Vagina (tissue), 2 donors: ENCODE measurements at places on chromosomes 1 and 21. TPM values are rescaled to one million over a fixed set of nuclear protein-coding genes. Genes with fewer than 3 reads are reported as not detected.

GRCh38 chr1:149848340-149849110 is 50.8 kb upstream of the BOLA1 start:
- no peaks in the 10 kb centered on the region for H3K36me3 ChIP-seq
- H3K27ac ChIP-seq: no peak overlapping the region
- no peak for DNase-seq
- no peak overlapping the region for H3K4me3 ChIP-seq

GRCh38 chr1:40927781-40928180 is 51.7 kb upstream of the CTPS1 start:
- no peaks in the 10 kb centered on the region for H3K27me3 ChIP-seq
- H3K4me3 ChIP-seq: no peak overlapping the region
- H3K4me1 ChIP-seq: no peaks in the 10 kb centered on the region
- no peak for DNase-seq
- H3K36me3 ChIP-seq: no peaks in the 10 kb centered on the region
- no peak overlapping the region for H3K27ac ChIP-seq

DNA sequence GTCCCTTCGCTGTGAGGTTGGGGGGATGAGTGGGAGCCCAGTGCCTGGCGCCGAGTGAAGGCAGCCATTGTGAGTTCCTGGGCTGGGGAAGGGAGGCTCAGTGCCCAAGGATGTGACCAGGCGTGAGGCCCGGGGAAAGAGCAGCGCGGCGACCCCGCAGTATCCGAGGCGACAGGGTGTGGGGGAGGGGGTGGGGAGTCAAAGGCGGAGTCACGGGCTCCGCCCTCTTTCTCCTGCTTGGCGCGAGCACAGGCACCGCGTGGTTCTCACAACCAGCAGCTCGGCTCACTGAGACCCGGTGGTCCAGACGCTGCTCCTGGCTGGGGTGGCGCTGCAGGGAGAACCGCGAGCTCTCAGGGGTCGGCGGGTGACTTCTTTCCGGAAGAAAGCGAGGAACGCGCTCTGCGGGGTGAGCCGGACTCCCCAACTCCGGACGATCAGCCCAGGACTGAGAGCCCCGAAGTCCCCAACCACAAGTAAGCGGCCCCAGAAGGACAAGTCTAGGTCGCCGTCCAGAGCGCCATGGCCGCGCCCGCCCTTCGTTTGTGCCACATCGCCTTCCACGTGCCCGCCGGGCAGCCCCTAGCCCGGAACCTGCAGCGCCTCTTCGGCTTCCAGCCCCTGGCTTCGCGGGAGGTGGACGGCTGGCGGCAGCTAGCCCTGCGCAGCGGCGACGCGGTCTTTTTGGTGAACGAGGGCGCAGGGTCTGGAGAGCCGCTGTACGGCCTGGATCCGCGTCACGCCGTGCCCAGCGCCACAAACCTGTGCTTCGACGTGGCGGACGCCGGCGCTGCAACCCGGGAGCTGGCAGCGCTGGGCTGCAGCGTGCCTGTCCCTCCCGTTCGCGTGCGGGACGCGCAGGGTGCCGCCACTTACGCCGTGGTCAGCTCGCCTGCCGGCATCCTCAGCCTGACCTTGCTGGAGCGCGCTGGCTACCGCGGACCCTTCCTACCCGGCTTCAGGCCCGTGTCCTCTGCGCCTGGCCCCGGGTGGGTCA is at the start of gene HPDL:
Gene HPDL (plus strand): TSS at position 269 of the 997 bp plus-strand sequence. CDS start 254 bp downstream, at position 523.
- no peaks in the 10 kb centered on the region for H3K27me3 ChIP-seq
- no peaks in the 10 kb centered on the region for H3K36me3 ChIP-seq
- H3K27ac ChIP-seq: peak within 1 kb of the TSS; percentile 39
- no peak for DNase-seq

DNA sequence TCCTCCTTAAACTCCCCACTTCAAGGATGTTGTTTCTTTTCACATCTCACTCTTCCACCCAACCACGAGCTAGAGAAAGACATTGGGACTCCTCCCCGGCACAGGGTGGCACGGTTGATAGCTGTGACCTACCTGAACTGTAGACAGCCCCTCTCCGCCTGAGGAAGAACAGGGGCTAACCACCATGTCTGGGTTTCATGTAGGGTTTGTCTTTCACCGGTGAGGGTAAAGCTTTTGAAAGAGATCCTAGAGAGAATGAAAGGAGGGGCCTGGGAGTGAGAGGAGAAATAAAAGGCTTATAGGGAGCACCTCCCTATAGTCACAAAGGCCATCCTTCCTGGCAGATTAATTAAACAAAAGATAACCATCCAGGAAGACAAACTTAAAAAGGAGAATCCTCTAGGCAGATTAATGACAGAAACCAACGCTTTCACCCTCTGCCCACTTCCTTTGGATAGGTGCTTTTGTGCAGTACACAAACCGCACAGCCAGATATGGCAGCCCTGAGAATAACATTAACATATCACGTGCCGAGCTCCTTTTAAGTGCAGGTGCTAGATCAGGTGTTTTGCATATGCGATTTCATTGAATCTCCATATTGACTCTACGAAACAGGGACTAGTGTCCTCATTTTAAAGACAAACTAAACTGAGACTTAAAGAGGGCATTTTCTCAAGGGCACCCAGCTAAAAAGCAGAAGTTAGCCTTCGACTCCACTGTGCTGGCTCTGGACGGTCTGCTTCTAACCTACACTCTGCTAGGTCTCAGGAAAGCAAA is 178.1 kb upstream of the RUNX1 start:
- H3K4me1 ChIP-seq: no peaks in the 10 kb centered on the region
- no peak overlapping the region for H3K27ac ChIP-seq
- H3K4me3 ChIP-seq: no peak overlapping the region
- H3K36me3 ChIP-seq: no peaks in the 10 kb centered on the region
- no peaks in the 10 kb centered on the region for H3K27me3 ChIP-seq

GRCh38 chr1:169957884-169958283 is 64.2 kb upstream of the SCYL3 start:
- H3K36me3 ChIP-seq: peaks cover 6% of the 10 kb centered on the region
- H3K27ac ChIP-seq: no peak overlapping the region
- no peak overlapping the region for H3K4me3 ChIP-seq
- no peaks in the 10 kb centered on the region for H3K4me1 ChIP-seq
- H3K27me3 ChIP-seq: no peaks in the 10 kb centered on the region

DNA sequence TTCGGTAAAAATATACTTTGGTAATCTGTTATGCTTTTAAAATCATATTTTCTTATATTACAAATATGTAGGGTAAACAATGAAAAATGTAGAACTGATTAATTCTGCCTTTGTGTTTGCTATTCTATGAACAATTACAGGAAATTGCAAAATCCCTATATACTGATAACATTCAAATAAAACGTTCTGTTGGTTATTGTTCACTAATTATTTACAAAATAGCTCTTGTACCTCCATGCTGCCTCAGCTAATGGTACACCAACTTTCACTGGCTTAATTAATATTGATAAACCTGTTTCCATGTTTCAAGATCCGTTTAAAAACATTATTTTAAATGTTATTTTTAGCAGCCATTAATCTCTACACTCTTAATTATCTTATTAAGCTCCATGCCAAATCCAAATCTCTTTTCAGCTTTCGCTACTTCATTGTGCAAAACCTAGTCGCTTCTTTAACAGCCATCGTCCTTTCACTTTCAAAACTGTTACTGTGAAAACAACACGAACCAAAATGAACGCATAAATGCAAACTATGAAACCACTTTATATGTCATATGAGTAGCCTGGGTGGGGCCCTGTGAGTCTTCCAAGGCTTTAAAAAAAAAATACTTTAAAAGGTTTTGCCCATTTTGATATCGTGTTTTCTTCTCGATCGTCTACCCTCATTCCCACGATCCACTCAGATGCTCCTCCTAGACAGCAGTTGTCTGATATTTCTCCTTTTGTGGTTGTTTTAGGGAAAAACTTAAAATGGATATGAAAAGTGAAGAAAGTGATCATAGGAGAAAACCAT is 807.1 kb downstream of the USP25 start:
- peak overlapping the region; percentile 88 for H3K27ac ChIP-seq
- H3K36me3 ChIP-seq: no peaks in the 10 kb centered on the region
- no peak for DNase-seq
- H3K27me3 ChIP-seq: no peaks in the 10 kb centered on the region

GRCh38 chr1:156388174-156389137 is 19.4 kb downstream of the RHBG start:
- H3K4me1 ChIP-seq: no peaks in the 10 kb centered on the region
- no peaks in the 10 kb centered on the region for H3K27me3 ChIP-seq
- H3K27ac ChIP-seq: no peak overlapping the region
- H3K36me3 ChIP-seq: no peaks in the 10 kb centered on the region
- peak overlapping the region; percentile 28 for H3K4me3 ChIP-seq

DNA sequence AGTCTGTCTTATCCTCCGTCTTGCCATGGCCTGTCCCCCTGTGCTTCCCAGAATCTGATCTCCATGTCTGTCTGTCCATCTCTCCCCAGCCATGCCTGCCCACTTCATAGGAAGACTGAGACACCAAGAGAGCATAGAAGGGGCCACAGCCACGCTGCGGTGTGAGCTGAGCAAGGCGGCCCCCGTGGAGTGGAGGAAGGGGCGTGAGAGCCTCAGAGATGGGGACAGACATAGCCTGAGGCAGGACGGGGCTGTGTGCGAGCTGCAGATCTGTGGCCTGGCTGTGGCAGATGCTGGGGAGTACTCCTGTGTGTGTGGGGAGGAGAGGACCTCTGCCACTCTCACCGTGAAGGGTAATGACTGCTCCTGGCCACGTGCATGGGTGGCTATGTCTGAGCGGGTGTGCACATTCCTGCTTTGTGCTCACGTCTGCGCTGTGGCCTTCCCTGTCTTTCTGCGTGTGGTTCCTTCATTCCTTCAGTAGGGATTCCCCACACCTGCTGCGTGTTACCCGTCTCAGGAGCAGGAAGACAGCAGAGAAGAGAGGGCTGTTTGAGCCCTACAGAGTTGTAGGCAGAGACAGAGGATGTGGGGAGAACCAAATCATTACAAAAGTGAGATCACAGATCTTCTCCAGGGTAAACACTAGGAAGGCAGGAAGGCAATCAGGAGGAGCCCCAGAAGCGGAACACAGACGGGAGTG is 80.8 kb downstream of the OBSCN start:
- H3K36me3 ChIP-seq: peaks cover under 1% of the 10 kb centered on the region
- H3K4me1 ChIP-seq: no peaks in the 10 kb centered on the region
- no peaks in the 10 kb centered on the region for H3K27me3 ChIP-seq
- no peak for DNase-seq
- H3K27ac ChIP-seq: no peak overlapping the region

DNA sequence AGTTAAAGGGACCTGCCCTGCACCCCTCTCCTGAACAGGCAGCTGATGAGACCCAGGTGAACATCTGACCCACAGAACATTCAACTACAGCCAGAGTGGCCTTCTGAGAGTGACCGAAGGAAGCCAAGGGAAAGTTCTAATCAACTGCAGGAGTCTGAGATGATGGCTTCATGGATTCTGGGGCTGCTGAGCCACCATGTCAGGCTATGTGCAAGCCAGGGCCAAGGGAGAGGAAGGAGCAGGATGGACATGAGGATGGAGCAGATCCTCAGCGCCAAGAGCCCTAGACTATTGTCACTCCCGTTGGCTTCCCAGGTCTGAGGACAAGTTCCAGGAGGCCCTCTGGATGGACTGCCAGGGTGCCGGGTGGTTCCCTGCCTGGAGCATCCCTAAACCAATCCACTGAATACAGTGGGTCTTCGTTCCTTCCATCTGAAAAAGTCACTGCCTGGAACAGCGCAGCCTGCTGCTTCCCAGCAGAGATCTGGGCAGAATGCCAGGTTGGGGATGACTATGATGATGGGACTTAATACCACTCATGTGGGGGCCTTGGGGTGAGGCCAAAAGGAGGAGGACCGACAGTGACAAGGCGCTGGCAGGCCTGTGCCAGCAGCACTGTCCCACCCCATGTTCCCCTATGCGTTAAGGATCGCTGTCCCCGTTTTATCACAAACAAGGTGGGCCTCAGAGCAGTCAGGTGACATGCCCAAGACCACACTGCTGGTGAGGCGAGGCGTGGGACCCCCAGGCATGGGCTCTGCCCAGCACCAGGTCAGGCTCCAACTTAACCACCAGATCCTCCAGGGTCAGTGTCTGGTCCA is 19.8 kb downstream of the SPOCD1 start:
- no peaks in the 10 kb centered on the region for H3K36me3 ChIP-seq
- no peak overlapping the region for H3K27ac ChIP-seq
- peaks cover 14% of the 10 kb centered on the region for H3K4me1 ChIP-seq
- DNase-seq: peak; percentile 72

- H3K4me1 ChIP-seq: no peaks in the 10 kb centered on the region
These were observed 286.2 kb upstream of the DUSP10 start for GRCh38 chr1:222028116-222028515.

DNA sequence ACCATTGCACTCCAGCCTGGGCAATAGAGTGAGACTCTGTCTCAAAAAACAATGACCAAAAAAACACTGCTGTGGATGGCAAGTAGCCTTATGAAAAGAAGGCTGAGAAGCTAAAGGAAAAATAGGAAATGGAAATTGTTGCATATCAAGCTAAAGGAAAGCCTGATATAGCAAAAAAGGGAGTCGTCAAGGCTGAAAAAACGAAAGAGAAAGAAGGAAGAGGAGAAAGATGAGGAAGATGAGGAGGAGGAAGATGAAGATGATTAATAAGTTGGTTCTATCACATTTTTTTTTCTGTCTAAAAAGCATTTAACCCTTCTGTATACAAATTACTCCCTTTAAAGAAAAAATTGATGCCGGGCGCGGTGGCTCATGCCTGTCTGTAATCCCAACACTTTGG is 10.2 kb upstream of the PRDX1 start:
- H3K27ac ChIP-seq: no peak overlapping the region
- H3K27me3 ChIP-seq: no peaks in the 10 kb centered on the region
- H3K4me3 ChIP-seq: no peak overlapping the region
- DNase-seq: no peak
- no peaks in the 10 kb centered on the region for H3K4me1 ChIP-seq
- no peaks in the 10 kb centered on the region for H3K36me3 ChIP-seq

GRCh38 chr1:72649991-72650390 is 367.7 kb upstream of the NEGR1 start:
- H3K36me3 ChIP-seq: no peaks in the 10 kb centered on the region
- no peak overlapping the region for H3K27ac ChIP-seq
- no peak overlapping the region for H3K4me3 ChIP-seq
- H3K27me3 ChIP-seq: no peaks in the 10 kb centered on the region
- H3K4me1 ChIP-seq: no peaks in the 10 kb centered on the region

- H3K36me3 ChIP-seq: no peaks in the 10 kb centered on the region
- no peak overlapping the region for H3K4me3 ChIP-seq
- no peaks in the 10 kb centered on the region for H3K4me1 ChIP-seq
- DNase-seq: no peak
- H3K27me3 ChIP-seq: no peaks in the 10 kb centered on the region
These were observed 441.9 kb upstream of the ADGRL4 start for GRCh38 chr1:79448426-79448825.

GRCh38 chr1:170910273-170910672 is 25.1 kb upstream of the MROH9 start:
- no peaks in the 10 kb centered on the region for H3K36me3 ChIP-seq
- no peaks in the 10 kb centered on the region for H3K27me3 ChIP-seq
- DNase-seq: no peak
- H3K4me1 ChIP-seq: no peaks in the 10 kb centered on the region
- no peak overlapping the region for H3K4me3 ChIP-seq

The NOS1AP gene
- 2.0 TPM for total RNA-seq

The RPE65 gene
- total RNA-seq: not detected

The KCND3 gene
- total RNA-seq: 8.1 TPM

The NBPF3 gene
- total RNA-seq: 10.1 TPM

The ARMH1 gene
- not detected for total RNA-seq

The RPS6KC1 gene
- total RNA-seq: 14.2 TPM

The MYOM3 gene
- total RNA-seq: 0.25 TPM

The MIGA1 gene
- total RNA-seq: 10.8 TPM

The LCE1D gene
- total RNA-seq: not detected
